ENCODE measurements at places on chromosomes 2 and 18.

DNA sequence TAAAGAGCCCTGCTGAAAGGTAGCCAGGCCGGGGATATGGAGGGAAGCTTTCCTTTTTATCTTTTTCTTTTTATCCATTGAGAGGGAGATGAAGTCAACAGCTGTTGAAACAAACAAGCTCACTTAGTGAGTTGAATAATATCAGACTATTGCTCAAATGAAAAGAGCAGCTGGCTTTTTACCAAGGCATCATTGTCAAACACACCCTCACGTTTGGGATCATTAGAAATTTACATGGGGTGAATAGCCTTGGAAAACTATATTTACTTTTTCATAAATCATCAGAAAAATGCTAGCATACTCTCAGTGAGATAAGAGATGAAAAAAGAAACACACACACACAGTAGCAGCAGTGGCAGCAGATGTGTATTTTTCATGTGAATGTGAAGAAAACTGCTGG lies 71.5 kb upstream of the HNMT start:
- DNase-seq: no peak

GRCh38 chr2:219386532-219387280 lies 1.0 kb downstream of the DNPEP start:
- no peak for DNase-seq

DNA sequence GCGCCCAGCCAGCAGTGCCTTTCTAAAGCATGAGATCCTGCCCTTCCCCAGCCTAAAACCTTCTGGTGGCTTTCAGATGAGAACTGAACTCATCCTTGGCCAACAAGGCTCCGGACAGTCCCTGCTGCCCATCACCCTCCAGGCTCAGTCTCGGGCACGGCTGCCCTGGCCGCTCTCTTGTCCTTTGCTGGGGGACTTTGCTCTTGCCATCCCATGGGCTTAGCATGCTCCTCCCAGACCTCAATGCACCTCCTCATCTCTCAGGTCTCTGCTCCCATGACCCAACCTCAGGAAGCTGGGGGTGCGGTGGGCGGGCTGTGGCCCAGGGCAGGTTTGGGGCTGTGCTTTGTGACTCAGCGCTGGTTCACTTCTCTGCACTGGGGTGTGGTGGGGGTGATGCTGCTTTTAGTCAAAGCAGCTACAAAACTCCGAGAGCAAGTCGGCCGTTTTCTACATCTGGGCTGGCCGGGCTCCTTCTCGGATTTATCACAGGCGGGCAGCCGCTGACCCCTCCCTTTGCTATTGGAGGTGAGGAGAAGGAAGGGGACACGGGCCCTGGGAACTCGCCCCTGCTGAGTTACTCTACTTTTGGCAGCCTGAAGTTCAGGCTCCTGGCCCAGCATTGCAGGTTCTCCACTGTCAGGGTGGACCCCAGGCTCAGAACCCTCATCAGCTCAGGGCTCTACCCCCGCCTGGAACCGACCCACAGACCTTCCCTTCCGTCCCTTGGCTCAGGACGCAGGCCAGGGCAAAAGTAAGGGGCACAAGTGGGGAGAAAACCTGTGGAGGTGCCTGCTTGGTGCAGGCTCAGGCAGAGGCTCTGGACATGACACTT lies 90.6 kb upstream of the TAF1B start:
- peak; percentile 53 for DNase-seq

DNA sequence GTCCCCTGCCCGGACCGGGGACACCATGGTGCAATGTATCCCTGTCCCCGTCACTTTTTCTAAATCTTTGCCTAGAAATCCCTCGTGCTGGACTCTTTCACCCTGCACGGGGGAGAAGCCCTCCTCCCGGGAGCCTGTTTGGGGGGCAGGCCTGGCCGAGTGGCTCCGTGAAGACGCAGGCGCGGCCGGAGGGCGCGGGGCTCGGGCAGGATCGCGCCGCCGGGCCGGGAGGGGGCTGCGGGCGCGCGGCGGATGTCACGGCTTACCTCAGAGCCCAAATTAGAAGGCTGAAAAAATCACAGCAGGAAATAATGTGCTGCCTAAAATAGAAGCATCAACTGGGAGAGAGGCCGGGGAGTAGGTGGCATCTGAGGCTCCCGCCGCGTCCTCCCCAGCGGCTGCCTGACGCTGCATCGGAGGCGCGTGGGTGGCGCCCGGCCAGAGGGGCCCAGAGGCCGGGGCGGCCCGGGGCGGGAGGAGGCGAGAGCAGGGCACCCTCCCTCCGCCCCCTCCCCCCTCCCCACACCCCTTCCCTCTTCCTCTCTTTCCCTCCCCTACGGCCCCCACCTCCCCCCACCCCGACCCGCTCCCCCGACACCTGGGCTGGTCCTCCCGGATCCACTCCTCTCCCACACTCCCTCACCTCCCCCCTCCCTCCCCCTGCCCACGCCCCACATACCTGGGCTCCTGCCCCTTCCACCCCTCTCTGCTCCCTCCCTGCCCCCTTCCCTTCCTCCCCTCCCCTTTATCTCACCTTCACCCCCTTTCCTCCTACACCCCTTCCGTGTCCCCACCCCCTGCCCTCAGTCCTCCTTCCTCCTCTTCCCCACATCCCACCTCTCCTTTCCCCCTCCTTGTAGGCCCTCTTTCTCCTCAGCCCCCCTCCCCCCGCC lies 51.9 kb downstream of the SLC4A1AP start:
- DNase-seq: no peak

GRCh38 chr18:36695806-36696205 lies 133.0 kb downstream of the TPGS2 start:
- no peak for DNase-seq

Measured in GM12864 (cell line).